Pulmonary artery endothelial cell (primary cell): ENCODE measurements at places on chromosomes 16 and 17. TPM values are rescaled to one million over a fixed set of nuclear protein-coding genes. Genes with fewer than 3 reads are reported as not detected.

Gene CCT6B
- 0.11 and 0.59 TPM in 2 replicates for total RNA-seq

Gene NPTX1
- total RNA-seq = 0.07 TPM in 2 replicates

Gene CDRT15L2
- not detected in 2 replicates for total RNA-seq

GRCh38 chr17:10547351-10547750 lies 2.1 kb downstream of the MYH2 start:
- no peak for DNase-seq

GRCh38 chr16:27221576-27222248 lies 18.4 kb downstream of the KDM8 start:
- no peak for DNase-seq

DNA sequence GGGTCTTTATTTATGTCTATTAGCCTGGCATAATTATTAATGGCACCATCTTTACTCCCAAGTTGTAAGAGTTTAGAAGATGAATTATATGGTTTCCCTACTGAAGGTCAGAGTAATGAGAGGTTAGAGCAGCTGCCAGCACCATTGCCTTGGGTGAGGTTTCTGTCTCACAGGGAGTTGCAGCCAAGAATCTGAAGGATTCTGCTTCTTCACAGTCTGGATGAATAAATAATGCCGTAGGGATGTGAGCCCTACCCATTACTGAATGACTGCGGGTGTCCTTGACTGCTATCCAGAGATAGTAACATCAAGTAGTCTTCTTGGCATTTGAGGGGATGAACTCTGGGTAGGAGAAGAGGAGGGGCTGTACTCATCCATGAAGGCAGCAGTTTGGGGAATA lies 52.8 kb upstream of the SMIM36 start:
- DNase-seq = no peak

- DNase-seq = no peak
These were observed 1.7 kb downstream of the RAD51D start for GRCh38 chr17:35117984-35118383.

GRCh38 chr17:36930583-36930900 lies 6.7 kb upstream of the LHX1 start:
- no peak for DNase-seq

DNA sequence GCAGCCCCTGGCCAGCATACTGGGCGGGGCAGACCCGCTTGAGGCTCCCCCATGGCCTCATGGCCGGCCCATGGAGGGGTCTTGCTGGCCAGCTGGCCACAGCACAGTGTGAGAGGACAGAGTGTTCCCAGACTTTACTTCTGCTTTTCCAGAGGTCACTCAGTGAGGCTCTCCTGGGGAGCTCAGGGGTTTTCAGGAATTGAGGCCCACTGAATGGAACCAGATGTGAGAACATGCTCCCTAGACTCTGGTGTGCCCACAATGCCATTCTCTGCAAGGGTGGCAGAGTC lies 21.2 kb downstream of the ATP6V0D1 start:
- no peak for DNase-seq
